ENCODE measurements at places on chromosomes 16 and 17.
A peak's percentile ranks its signal among the peaks of the same experiment; 100 is the strongest.

DNA sequence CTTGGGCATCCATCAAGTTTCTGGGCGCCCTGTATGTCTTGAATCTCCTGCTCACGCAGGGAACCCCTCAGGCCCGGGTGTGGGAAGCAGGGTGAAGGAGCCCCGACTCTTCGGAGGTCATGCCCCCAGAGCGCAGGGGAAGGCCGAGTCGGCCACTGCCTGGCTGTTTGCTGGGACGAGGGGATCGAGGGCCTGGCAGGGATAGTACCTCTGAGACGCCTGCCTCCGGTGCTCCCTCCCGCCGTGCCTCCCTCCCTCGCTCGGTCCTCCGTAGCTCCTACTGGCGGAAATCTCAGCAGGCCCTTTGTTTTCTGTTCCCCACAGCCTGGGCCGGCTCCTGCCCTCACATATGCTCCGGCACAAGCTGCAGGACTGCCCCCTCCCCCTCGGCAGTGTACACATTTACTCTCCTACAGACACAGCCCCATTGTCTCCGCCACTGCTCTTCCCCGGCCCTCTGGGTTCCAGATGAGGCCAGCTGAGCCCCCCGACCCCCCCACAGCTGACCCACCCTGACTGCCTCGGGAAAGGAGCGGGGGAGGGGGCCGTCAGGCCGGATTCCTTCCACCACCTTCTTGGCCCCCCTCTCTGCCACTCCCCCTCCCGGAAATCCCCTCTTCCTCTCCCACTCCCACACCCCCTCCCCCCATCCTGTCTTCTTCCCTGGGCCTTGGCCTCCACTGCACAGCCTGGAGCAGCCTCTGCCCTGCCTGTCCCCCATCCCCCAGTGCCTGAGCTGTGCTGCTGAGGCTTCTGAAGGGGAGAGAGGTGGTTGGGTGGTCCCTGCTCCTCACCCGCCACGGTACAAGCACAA, 1.4 kb downstream of the TRAF4 start:
- DNase-seq: peak; percentile 78

GRCh38 chr17:17042851-17043460, 699 bp downstream of the MPRIP start:
- peak; percentile 48 for DNase-seq

DNA sequence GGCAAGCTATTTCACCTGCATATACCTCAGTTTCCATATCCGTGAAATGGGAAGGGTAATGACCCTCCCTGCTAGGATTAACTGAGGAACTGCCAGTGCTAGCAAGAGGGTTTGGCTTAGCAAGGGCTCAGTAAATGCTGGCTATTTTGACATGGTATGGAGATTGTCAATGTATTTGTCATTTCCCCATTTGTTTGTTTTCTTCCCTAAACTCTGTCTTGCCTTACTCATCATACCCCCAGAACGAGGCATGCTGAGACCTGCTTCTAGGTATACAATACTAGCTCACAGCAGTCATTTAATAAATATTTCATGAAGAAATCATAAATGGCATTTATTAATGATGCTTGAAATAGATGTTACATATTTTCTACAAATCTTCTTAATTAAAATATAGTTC, 124.0 kb downstream of the DYNLRB2 start:
- no peak for DNase-seq

- DNase-seq: no peak
These were observed 52.7 kb upstream of the KSR1 start for GRCh38 chr17:27403480-27404005.

- no peak for DNase-seq
These were observed 101.6 kb downstream of the CYTH1 start for GRCh38 chr17:78680436-78680835.

DNA sequence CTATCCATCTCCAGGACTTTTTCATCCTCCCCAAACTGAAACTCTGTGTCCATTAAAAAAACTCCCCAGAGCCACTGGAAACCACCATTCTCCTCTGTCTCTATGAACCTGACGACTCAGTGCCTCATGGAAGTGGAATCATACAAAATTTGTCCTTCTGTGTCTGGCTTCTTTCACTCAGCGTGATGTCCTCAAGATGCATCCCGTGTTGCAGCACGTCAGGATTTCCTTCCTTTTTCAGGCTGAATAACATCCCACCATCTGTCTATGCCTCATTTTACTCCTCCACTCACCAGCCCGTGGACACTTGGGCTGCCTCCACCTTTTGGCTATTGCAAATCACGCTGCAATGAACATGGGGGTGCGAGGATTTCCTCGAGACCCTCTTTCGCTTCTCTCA, 12.6 kb upstream of the ALDH3A1 start:
- DNase-seq: peak; percentile 12

GRCh38 chr16:49693445-49693844, 162.5 kb downstream of the ZNF423 start:
- DNase-seq: no peak

- no peak for DNase-seq
These were observed 1.4 kb upstream of the PAGR1 start for GRCh38 chr16:29814592-29814991.

GRCh38 chr16:46916980-46917379, 32.8 kb downstream of the GPT2 start:
- DNase-seq: no peak

- DNase-seq: no peak
These were observed 919 bp downstream of the N4BP1 start for GRCh38 chr16:48608871-48609651.

GRCh38 chr17:35448899-35449227, 297 bp upstream of the SLFN13 start:
- DNase-seq: no peak

DNA sequence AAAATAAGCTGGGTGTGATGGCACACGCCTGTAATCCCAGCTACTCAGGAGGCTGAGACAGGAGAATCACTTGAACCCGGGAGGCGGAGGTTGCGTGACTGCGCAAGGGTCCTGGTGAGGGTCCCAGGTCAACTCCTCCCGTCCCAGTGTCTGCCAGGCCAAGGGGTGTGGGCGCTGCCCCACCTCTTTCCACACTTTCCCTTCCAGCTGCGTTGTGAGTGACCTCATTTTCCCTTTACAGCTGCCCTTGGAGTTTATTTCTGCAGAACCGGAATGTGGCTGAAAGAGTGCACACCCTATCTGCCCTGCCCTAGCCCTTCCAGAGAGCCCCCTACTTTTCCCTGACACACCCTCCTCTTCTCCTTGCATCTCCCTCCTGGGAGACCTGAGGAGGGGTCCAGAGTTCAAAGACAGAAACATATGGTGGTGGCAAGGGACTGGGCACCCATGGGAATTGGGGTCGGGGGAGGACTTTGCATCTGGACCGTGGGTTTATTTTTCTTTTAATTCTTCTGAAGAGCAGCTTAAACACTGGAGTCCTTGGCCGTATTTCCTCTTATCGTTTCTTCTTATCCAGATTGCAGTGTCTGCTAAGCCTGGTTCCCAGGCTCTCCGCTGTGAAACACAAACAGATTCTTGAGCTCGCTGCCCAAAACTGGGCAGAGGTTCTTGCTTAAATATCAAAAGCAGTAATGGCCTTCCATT, 20.9 kb downstream of the MRC2 start:
- DNase-seq: no peak

GRCh38 chr16:3243882-3244281, 8.9 kb upstream of the ZNF200 start:
- no peak for DNase-seq
